ENCODE measurements at places on chromosomes 4 and X.

DNA sequence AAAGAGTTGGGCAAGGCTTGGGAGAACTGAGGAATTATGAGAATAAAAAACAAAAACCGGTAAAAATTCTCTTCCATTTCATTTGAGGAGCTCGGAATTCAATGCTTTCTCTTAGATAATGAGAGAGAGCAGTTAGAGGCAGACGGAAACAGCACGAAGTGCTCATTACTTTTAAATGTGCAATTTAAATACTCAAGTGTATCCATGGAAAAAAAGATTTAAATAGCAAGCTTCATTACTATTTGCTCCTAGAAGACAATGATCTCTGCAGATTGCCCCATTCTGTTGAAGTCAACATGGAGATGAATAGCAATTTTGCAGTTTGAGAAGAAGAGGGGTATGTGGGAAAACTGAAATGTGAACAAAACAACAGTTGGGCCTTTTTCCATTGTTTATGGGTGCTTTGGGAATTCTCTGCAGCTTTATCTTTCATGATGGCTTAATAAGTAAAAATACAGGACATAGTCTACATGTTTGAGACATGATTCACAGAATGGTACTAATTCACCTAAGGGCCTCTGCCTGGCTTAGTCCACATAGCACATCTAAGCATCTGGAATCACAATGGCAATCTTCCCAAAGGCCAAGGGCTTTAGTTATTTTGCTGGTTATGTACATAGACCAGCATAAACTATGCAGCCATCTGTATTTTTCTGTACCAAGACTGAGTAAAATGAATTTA lies 512.7 kb upstream of the FAT1 start:
- no peak for DNase-seq

DNA sequence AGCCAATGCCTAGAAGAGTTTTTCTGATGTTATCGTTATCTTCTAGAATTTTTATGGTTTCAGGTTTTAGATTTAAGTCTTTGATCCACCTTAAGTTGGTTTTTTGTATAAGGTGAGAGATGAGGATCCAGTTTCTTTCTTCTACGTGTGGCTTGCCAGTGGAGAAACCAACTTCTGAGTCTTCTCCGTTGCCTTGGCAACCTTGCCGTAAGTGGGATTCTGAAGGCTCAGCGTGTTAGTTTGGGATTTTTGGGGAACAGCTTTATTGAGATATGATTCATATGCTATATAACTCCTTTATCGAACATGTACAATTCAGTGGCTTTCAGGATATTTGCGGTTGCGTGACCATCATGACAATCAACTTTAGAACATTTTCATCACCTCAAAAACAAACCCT lies 17.7 kb downstream of the SMS start:
- DNase-seq, result no peak

DNA sequence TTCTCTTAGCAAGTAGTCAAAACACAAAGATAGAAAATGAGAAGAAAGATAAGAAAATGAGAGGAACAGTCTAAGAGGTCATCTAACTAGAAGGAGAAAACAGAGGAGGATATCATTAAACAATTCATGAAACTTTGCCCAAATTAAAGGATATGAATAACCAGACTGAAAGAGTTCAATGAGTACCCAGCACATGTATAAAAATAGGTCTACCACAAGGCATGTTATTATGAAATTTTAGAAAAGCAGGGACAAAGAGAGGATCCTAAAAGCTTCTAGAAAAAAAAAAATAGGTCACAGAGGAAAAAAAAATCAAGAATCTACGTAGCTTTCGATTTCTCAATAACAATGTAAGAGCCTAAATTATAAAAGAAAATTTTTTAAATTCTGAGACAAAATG lies 118.5 kb downstream of the WDFY3 start:
- no peak for DNase-seq

GRCh38 chr4:92387459-92388069 lies 83.8 kb downstream of the GRID2 start:
- DNase-seq, result no peak

Data from left lobe of liver (tissue), 2 donors.